ENCODE measurements at places on chromosomes 1 and 21. TPM values are rescaled to one million over a fixed set of nuclear protein-coding genes. Genes with fewer than 3 reads are reported as not detected.

Gene RAB7B
- total RNA-seq, result 7.2 TPM

Gene CHIA
- not detected for total RNA-seq

Gene AXDND1
- 0.48 TPM for total RNA-seq

Gene APCS
- not detected for total RNA-seq
